ENCODE measurements at places on chromosomes 7 and 10. TPM values are rescaled to one million over a fixed set of nuclear protein-coding genes. Genes with fewer than 3 reads are reported as not detected.
A peak's percentile ranks its signal among the peaks of the same experiment; 100 is the strongest.

DNA sequence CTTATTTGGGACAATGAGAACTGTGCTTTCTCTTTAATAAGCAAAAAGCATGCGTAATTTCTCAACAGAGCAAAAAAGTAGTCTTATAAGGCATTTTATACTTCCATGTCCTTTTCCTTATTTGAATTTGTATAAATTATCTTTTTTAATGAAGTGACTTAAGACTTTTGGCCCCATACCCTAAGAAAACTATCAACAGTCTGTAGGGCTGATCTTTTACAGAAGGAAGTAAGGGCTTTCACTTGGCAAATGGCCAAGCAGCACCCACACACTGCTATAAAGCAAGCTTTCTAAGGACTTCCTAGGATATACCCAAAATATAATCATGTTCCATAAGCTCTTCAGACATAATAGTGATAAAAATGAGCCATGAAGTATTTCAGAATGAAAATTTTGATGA, 3.4 kb downstream of the CRPPA start:
- peaks cover 5% of the 10 kb centered on the region for H3K27me3 ChIP-seq
- DNase-seq, result no peak
- peaks cover 4% of the 10 kb centered on the region for H3K36me3 ChIP-seq

Gene FEZF1
- not detected for total RNA-seq

GRCh38 chr10:43336641-43337318, 34.7 kb upstream of the FXYD4 start:
- H3K27ac ChIP-seq, result no peak overlapping the region
- H3K4me1 ChIP-seq, result peaks cover 12% of the 10 kb centered on the region
- H3K4me3 ChIP-seq, result no peak overlapping the region
- no peak for DNase-seq
- peaks cover 41% of the 10 kb centered on the region for H3K27me3 ChIP-seq
- H3K36me3 ChIP-seq, result no peaks in the 10 kb centered on the region

DNA sequence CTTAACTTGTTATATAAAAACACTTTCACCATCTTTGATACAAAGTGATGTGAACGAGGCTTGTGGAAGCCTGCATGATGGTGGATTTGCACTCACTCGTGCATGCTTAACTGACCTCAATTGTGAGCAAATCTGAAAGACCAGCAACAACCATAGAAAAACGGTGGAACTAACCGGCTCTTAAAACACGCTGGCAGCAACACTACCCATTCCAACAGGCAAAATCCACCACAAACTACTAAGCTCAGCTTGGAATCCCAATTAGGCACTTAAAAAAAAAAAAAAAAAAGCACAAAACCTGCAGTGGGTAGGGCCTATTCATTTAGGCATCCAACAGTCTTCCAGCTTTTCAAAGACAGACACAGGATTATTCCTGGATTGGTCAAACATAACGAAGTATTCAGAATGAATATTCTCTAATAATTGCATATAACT, 1.8 kb downstream of the GDI2 start:
- H3K27me3 ChIP-seq, result no peaks in the 10 kb centered on the region
- peaks cover 23% of the 10 kb centered on the region for H3K36me3 ChIP-seq
- H3K4me1 ChIP-seq, result peaks cover 54% of the 10 kb centered on the region

DNA sequence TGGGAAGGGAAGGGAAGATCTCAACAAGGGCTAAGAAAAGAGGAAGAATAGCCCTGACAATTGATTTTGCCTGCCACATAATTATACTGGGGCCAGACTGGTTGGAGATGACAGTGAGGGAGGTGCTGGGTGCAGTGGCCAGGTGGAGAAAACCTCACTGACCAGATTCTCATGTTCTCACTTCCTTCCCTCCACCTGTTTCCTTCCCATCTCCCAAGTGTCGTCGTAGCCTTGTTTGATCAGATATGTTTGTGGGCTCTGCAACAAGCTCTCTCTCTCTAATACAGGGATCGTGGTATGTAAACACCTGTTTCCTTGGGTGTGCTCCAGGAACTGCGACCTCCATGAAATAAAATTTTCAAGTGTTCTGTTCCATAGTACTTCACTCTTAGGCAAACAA, 60.2 kb downstream of the VCL start:
- no peak overlapping the region for H3K4me3 ChIP-seq
- peak overlapping the region; percentile 57 for H3K27ac ChIP-seq
- H3K27me3 ChIP-seq, result peaks cover 4% of the 10 kb centered on the region
- no peak for DNase-seq
- peaks cover 38% of the 10 kb centered on the region for H3K36me3 ChIP-seq

GRCh38 chr10:27998178-27998953, 513 bp downstream of the ODAD2 start:
- H3K27ac ChIP-seq, result peak overlapping the region; percentile 92
- peak; percentile 20 for DNase-seq
- H3K36me3 ChIP-seq, result peaks cover 10% of the 10 kb centered on the region
- H3K4me1 ChIP-seq, result peaks cover 40% of the 10 kb centered on the region
- peak overlapping the region; percentile 89 for H3K4me3 ChIP-seq

DNA sequence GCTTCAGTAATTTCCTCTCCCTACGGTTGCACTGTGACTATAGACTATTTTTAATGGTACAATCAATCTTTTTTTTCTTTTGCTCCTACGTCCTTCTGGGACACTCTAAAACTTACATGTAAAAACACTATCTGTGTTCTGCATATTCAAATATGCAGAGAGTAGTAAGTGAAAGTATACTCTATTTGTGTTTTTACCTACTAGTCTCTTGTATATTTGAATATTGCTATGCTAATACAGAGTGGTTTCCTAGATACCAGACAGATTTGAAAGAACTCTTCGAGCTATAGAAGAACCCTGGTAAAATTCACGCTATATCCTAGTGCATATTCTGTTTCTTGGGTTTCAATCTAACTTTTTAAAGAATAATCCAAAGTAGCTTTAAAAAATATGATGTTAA, 200.8 kb upstream of the LRRN3 start:
- peaks cover 13% of the 10 kb centered on the region for H3K36me3 ChIP-seq
- no peak overlapping the region for H3K27ac ChIP-seq
- no peak for DNase-seq
- no peak overlapping the region for H3K4me3 ChIP-seq
- H3K27me3 ChIP-seq, result no peaks in the 10 kb centered on the region
- H3K4me1 ChIP-seq, result peaks cover 8% of the 10 kb centered on the region

DNA sequence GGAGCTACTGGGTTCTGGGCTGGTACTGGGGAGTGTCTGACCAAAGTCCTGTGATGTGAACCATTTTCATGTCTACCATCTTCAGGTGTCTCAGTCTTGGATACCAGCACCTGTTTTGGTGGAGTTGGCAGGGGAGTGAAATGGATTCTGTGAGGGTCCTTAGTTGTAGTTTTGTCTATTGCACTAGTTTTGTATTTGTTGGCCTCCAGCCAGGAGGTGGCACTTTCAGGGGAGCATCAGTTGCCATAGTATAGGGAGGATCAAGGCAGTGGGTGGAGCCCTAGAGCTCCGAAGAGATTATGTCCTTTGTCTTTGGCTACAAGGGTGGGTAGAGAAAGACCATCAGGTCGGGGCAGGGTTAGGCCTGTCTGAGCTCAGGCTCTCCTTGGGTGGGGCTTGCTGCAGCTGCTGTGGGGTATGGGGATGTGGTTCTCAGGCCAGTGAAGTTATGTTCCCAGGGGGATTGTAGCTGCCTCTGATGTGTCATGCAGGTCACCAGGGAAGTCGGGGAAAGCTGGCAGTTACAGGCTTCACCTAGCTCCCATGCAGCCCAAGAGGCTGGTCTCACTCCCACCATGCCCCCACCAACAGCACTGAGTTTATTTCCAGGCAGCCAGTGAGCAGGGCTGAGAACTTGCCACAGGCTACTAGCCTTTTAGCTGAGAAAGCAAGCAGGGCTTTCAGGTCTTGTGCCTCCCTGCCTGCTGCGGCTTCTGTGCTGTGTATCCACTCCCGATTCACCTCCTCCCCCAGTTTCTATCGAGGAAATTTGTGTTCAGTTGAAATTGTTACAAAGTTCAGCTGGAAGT, 153.1 kb downstream of the ZNF365 start:
- no peaks in the 10 kb centered on the region for H3K4me1 ChIP-seq
- H3K4me3 ChIP-seq, result no peak overlapping the region
- H3K27ac ChIP-seq, result no peak overlapping the region
- H3K27me3 ChIP-seq, result peaks cover 1% of the 10 kb centered on the region

Gene ATOH7
- not detected for total RNA-seq

GRCh38 chr10:114576132-114576487, 82.0 kb downstream of the ABLIM1 start:
- DNase-seq, result no peak
- H3K4me3 ChIP-seq, result no peak overlapping the region
- H3K27me3 ChIP-seq, result peaks cover 1% of the 10 kb centered on the region
- no peaks in the 10 kb centered on the region for H3K36me3 ChIP-seq

Gene TRIM74
- not detected for total RNA-seq

DNA sequence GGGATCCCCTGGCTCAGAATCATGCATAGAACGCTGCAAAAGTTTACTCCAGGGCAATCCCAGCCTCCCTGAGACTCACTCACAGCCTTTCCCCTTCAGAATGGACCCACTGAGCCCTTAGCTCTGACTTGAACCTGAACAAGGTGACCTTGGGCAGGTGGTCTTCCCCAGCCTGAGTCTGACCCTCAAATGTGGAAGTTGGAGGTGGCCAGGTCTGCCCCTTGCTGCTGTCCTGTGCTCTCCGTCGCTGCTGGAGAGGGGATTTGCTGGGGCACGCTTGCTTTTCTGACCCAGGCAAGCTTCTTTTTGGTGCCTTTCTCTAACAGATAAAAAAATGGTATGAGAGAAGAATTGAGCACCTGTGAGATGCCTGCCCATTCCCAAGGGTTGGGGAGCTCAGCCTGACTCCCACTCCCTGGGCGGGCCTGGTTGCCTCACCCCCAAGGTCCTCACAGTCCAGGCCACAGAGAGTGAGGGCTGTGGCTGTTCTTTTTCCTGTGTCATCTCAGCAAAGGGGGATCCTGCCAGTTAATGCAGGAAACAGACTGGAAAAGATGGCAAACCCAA, 46.6 kb upstream of the IGFBP3 start:
- no peak for DNase-seq
- no peaks in the 10 kb centered on the region for H3K36me3 ChIP-seq
- H3K27me3 ChIP-seq, result peaks cover 2% of the 10 kb centered on the region
- peaks cover 14% of the 10 kb centered on the region for H3K4me1 ChIP-seq
- no peak overlapping the region for H3K27ac ChIP-seq

GRCh38 chr7:112145206-112145605, 61.0 kb downstream of the DOCK4 start:
- no peak for DNase-seq
- no peak overlapping the region for H3K4me3 ChIP-seq

Gene ZNF92
- total RNA-seq, result 5.4 TPM

- H3K4me1 ChIP-seq, result no peaks in the 10 kb centered on the region
- no peak overlapping the region for H3K27ac ChIP-seq
- no peaks in the 10 kb centered on the region for H3K36me3 ChIP-seq
These were observed 20.6 kb downstream of the PDE1C start for GRCh38 chr7:32049599-32049998.

GRCh38 chr10:99714446-99714845, 17.5 kb downstream of the COX15 start:
- H3K36me3 ChIP-seq, result peaks cover 42% of the 10 kb centered on the region
- H3K27ac ChIP-seq, result peak overlapping the region; percentile 5
- no peaks in the 10 kb centered on the region for H3K27me3 ChIP-seq

GRCh38 chr7:44720301-44720700, 28.3 kb upstream of the ZMIZ2 start:
- no peaks in the 10 kb centered on the region for H3K36me3 ChIP-seq
- H3K27me3 ChIP-seq, result no peaks in the 10 kb centered on the region
- H3K4me3 ChIP-seq, result no peak overlapping the region
- H3K4me1 ChIP-seq, result peaks cover 10% of the 10 kb centered on the region

Gene CNPY1
- not detected for total RNA-seq

GRCh38 chr10:113285305-113285704, 267.5 kb upstream of the HABP2 start:
- H3K4me3 ChIP-seq, result no peak overlapping the region
- no peak for DNase-seq
- no peak overlapping the region for H3K27ac ChIP-seq
- H3K36me3 ChIP-seq, result no peaks in the 10 kb centered on the region

Gene SCIN
- 1.9 TPM for total RNA-seq

DNA sequence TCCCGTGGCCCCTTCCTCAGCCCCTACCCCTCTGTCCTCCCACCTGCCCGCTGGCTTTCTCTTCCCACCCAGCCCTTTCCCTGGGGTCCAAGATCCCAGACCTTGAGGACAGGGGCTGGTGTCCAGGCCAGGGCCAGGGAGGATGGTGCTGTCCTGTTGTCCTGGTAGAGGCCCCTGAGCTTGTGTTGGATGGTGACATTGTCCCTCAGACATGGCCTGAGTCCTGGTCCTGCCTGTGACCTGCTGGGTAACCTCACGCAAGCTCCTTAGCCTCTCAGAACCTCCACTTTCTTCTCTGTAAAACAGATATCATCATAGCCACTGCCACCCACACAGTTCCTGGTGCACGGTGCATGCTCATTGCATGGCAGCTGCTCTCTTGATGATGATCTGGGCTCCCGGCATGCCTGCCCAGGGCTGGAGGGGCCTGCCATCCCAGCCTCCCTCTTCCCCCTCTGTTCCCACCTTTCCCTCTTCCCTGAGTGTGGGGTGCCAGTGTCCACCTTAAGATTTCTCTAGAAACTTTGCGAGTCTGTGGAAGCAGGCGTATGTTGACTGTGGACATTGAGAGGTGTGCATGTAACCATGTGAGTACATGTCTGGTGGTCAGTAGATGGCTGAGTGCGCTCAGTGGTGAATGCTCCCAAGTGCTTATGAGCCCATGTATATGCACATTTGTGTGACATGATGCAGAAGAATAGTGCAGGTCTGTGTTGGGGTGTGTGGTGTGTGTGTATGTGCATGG, 60.4 kb downstream of the NEURL1 start:
- peaks cover 52% of the 10 kb centered on the region for H3K27me3 ChIP-seq
- H3K4me1 ChIP-seq, result peaks cover 6% of the 10 kb centered on the region
- no peaks in the 10 kb centered on the region for H3K36me3 ChIP-seq

Gene DNAJC2
- total RNA-seq, result 19.6 TPM

DNA sequence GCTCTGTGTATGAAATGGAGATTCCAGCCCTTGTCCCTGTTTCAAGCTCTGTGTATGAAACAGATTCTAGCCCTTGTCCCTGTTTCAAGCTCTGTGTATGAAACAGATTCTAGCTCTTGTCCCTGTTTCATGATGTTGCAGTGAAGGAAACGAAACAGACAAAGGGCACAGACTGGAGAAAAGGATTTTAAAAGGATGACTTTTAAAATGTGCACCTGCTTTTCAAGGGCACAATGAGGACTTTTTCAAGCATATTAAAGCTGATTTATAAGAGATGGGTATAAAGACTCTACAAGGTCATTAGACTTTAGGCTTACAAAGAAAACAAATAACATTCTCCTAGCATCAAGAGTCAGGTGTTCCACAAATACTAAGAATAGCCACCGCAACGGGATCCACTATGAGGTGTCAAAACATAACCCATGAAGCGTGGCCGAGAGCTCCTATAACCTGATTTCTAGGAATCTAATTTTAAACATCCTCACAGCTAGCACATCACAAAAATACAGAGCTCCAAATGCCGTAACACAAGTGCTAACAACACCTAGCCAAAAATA, 29.0 kb downstream of the DIP2C start:
- DNase-seq, result no peak
- H3K27ac ChIP-seq, result peak overlapping the region; percentile 96
- no peaks in the 10 kb centered on the region for H3K27me3 ChIP-seq
- peaks cover 44% of the 10 kb centered on the region for H3K4me1 ChIP-seq
- no peaks in the 10 kb centered on the region for H3K36me3 ChIP-seq

DNA sequence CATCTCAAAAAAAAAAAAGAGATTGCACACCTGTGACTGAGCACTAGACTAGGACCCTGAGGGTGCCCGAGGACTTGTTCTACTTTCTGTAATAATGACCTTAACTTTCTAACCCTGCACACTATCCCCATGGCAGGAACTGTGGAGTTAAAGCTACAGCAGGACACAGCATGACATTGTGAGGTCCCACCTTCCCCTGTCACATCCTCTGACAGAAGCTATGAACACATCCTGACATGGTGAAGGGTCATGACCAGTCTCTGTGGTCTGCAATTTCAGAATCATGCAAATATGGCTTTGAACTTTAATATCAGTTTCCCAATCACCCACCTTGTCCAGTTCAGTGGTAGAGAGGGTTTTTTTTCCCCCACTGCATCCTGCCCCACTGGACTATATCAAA, 18.5 kb upstream of the SAR1A start:
- no peak for DNase-seq
- no peak overlapping the region for H3K4me3 ChIP-seq
- peaks cover 8% of the 10 kb centered on the region for H3K27me3 ChIP-seq
- H3K27ac ChIP-seq, result no peak overlapping the region
